ENCODE measurements at places on chromosomes 4 and X. TPM values are rescaled to one million over a fixed set of nuclear protein-coding genes. Genes with fewer than 3 reads are reported as not detected.

The SSX2 gene
- total RNA-seq: not detected

The SLITRK4 gene
- total RNA-seq: 3.9 TPM

The SLC9B1 gene
- 0.57 TPM for total RNA-seq

The VAMP7 gene
- 38.9 TPM for total RNA-seq

The TEX11 gene
- total RNA-seq: not detected

The NLGN4X gene
- not detected for total RNA-seq

The GPC3 gene
- total RNA-seq: not detected

The TMEM271 gene
- not detected for total RNA-seq

The WDFY3 gene
- 145 TPM for total RNA-seq

The ZFP42 gene
- not detected for total RNA-seq

The F9 gene
- not detected for total RNA-seq

The ITM2A gene
- total RNA-seq: 31.5 TPM

The GAGE1 gene
- not detected for total RNA-seq

The NAP1L2 gene
- 1.2 TPM for total RNA-seq

The HS6ST2 gene
- 2.0 TPM for total RNA-seq

The STARD8 gene
- total RNA-seq: 9.3 TPM

The SLC4A4 gene
- 0.19 TPM for total RNA-seq

The MAGEA11 gene
- not detected for total RNA-seq

The CTSO gene
- total RNA-seq: 5.6 TPM

The MMRN1 gene
- total RNA-seq: 1,432 TPM

The TEC gene
- 1.1 TPM for total RNA-seq

The CNKSR2 gene
- under 0.01 TPM for total RNA-seq

The EVC2 gene
- total RNA-seq: 6.2 TPM

The PFKFB1 gene
- total RNA-seq: 0.10 TPM

The YIPF7 gene
- 0.33 TPM for total RNA-seq

The HMX1 gene
- not detected for total RNA-seq

The ZNF157 gene
- total RNA-seq: not detected
